Cardiac fibroblast (primary cell): ENCODE measurements at places on chromosomes 1 and 21.
A peak's percentile ranks its signal among the peaks of the same experiment; 100 is the strongest.

DNA sequence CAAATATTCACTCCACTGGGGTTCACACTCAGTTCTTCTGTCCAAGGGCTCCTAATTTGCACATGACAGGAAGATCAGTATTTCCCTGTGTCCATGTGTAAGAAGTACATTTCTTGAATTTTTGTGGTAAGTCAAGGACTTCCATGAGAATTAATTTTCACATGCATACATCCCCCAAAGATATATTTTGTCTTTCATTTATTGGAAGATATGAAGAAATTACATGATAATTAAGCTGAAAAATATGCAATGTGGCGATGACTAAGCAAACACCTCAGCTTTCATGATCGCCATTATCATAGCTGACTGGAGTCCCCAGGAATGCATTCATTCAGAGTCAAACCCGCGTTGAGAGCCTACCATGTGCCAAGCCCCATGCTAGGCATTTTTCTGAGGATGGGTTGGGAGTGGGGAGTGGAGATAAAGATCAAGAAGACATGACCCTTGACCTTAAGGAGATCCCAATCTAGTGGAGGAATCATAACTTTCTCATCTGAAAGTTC, 104.6 kb upstream of the F3 start:
- DNase-seq: peak; percentile 82

GRCh38 chr1:182974506-182975191, 21.7 kb upstream of the SHCBP1L start:
- DNase-seq: no peak

DNA sequence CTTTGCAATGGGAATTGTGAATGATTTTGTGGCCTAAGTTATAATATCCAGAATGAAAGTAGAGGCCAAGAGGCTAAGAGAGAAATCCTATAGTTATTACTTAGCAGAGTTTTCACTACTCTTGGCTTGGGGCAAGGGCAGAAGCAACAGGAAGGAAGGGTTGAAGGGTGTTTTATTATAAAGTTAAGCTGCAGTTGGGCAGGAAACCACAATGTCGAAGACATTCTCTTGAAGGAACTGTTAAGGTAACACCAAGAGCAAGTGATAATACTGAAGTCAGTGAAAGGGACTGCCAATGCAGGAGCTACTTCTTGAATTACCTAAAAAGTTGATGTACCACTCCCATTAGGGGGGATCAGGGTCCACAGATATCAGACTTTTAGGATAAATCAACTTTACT, 8.3 kb downstream of the XCL2 start:
- DNase-seq: no peak

DNA sequence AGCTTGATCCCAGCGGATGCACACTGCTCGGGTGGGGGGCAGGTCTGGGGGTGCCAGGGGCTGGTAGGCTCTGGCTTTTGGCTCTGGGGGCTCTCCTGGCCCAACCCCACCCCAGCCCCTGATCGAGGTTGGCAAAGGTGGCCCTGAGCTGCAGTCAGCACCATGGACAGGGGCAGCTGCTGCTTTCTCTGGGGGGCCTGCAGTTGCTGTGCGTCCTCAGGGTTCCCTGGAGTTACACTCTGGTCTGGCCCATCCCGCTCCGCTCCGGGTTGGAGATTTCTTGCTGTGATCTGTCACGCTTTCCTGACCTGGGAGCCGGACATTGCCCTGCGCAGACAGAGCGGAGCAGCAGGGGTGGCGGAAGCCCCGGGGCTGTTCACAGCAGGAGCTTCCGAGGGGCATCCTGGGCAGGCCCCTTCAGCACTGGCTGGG, 8.0 kb upstream of the PLCH2 start:
- peak; percentile 31 for DNase-seq

DNA sequence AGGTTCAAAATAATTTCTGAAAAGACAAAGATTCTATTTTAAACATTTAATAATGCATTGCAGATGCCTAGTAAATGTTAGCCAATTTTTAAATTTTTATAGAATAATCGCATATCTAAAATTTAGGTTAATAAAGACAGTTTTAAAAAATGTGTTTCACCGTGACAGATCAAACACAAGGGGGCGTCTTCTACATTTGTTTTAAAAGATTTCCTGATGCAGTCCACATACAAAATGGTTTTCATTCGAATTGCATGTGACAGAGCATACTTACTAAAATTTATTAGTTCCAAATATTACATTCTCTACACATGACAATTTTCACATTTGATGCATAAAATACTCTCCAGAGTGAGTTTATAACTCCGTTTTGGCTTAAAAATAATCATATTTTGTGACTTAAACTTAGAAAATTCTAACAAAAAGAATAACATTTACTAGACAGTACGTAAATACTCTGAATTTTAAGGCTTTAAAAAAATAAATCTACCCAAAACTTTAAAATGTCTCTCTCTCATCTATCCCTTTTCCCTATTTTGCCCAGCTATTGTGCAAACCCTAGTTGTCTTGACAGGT, 75.5 kb downstream of the ADAMTS1 start:
- peak; percentile 78 for DNase-seq

DNA sequence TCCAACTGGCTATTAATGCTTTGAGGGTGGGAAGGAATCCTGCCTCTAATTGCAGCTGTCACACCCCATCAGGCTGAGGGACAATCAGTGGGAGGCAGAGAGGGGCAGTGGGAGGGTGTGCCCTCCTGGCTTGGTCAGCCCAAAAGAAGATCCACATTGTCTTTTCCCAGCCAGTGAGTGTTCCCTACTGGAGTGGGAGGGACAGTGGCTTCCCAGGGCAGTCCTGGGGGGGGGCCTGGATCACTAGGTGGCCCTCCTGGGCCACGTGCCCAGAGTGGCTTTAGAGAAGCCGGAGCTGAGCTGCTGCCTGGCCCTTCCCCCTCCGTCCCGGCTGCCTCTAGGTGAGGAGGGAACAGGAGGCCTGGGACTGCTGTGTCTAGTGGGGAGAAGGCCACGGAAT, 14.0 kb downstream of the INKA2 start:
- no peak for DNase-seq

GRCh38 chr1:248691567-248692155, 10.9 kb downstream of the OR14I1 start:
- DNase-seq: no peak
